ENCODE measurements at places on chromosomes 13 and 19.

- DNase-seq: no peak
These were observed 186.6 kb downstream of the ZNF536 start for GRCh38 chr19:30558793-30559192.

DNA sequence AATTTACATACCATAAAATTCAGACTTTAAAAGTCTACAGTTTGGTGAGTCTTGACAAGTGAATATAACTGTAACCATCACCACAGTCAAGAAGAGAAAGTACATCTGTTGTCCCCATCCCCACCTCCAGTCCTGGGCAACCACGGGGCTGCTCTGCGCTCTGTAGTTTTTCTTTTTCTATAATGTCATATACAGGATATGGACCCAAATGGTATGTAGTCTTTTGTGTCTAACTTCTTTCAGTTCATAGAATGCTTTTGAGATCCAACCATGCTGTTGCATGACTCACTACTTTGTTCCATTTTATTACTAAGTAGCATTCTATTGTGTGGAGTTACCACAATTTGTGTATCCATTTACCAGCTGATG is 103.9 kb downstream of the DOCK9 start:
- no peak for DNase-seq

GRCh38 chr19:15247107-15248014 is 15.1 kb upstream of the EPHX3 start:
- no peak for DNase-seq

DNA sequence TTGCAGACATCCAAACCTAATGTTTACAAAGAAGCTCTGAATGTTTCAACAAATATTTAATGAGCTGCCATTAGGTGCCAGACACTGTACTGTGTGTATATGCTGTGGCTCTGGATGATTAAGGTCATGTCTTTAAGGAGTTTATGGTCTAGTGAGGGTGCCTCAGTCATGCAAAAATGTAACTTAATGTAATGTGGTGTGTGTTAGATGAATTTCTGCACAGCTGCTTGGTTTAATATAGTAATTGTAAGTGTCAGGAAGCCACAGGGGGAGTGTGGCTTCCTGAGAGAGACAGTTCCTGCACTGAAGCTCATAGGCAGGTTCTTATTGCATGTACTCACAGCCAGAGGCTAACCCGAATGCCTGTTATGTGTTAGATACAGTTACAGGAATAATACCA is 43.3 kb downstream of the SPATA13 start:
- no peak for DNase-seq

- DNase-seq: no peak
These were observed 58.7 kb downstream of the ITGBL1 start for GRCh38 chr13:101511161-101511560.

- DNase-seq: no peak
These were observed 116.1 kb upstream of the TSC22D1 start for GRCh38 chr13:44692173-44692713.

DNA sequence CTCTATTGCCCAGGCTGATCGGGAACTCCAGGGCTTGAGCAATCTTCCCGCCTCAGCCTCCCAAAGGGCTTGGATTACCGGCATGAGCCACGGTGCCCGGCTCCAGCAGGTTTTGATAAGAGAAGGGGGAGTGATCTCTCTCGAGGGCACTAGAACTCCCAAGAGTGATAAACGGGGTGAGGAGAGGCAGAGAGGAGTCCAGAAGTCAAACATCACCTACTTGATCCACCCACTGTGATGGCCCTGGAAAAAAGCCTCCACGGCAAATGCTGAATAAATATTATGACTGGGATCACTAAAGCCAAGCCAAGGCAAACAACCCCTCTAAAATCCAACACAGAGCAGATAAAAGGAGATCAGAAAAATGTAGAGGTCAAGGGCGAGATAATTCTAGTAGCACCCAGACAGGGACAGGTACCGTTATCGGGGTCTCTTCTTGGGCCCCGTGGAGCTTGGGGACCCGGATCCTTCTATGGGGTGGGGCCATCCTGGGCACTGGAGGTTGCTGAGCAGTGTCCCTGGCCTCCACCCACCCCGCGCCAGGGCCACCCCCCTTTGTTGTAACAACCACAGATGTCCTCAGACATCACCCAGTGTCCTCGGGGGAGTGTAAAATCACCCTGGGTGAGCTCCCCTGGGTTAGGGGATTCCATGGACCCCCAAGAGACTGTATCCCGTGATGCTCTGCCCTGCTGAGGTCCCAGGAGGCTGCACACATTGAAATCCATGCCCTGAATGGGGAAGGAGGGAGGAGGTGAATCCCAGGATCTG is 3.7 kb upstream of the CREB3L3 start:
- no peak for DNase-seq

GRCh38 chr13:48264058-48264457 is 31.1 kb downstream of the ITM2B start:
- no peak for DNase-seq

DNA sequence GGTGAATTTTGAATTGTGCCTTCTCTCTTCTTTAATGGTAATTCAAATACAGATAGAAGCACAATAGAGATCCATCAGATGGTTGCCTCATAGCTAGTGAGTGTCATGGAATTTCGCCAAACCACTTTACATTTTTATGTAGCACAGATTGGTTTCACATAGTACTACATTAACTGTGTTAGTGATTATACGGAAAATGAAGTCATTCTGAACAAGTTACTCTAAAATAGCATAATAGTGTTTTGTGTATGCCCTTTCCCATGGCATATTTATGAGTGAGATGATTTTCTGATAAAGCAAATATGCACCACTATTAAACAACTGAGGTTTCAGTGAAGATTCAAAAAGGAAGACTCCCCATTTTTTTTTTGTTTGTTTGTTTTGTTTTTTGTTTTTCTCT is 1623.5 kb downstream of the PCDH9 start:
- DNase-seq: no peak

DNA sequence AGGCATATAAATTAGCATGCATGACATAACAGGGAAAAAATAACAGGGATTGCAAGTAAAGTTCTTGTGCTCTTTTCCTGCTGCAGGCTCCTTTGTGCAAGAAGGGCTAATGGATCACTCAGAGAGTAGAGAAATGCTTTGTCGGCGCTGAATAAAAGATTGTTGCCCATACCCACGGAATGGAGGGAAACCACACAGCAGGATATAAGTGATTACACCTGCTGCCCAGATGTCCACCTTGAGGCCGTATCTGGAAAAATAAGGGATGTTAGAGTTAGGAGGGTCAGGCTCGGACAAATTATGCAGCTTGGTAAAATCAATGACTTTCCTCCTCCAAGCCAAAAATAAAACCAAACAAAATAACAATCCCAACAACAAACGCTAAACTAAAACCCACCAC is 322.3 kb downstream of the DCLK1 start:
- no peak for DNase-seq

DNA sequence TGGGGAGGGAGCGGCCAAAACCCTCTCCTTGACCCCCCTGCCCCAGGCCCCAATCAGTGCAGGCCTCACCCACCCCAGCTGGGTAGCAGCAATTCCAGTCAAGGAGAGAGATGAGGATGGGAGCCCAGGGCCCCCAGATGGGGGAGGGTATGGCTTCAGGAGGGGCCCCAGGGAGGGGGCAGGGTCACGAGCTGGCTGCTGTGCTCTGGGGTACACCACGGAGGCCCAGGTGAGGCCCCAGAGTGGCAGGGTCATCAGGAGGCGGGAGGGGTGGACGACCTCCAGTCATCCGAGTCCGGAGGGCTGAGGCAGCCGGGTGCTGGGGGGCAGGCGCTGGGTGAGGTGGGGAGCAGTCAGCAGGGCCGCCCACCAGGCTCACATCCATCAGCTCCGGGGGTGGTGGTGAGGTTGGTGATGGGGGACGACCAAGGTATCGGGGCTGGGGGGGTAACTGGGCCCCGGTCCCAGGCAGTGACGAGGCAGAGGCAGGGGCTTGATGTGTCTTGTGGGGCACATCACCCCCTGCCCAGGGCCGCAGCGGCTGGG is 8.4 kb downstream of the DYRK1B start:
- no peak for DNase-seq

- no peak for DNase-seq
These were observed 640.1 kb upstream of the KLF12 start for GRCh38 chr13:74774264-74774663.

DNA sequence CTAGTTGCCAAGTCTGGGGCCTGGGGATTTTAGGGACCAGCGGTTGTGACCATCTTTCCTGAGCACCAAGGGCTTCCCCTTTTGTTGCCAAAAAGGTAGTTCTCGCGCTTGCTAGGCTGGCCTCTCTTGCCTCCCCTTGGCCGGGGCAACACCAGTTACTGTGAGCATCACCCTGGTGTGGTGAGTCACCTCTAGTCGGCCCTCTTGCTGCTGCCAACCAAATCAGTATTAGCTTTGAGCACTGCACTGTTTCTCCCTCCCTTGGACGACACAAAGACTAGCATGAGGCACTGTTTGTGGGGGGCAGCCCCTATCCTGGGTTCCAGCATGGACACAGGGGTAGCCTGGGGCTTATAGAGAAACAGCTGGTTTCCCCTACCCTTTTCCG is 6.9 kb downstream of the SYDE1 start:
- DNase-seq: no peak

DNA sequence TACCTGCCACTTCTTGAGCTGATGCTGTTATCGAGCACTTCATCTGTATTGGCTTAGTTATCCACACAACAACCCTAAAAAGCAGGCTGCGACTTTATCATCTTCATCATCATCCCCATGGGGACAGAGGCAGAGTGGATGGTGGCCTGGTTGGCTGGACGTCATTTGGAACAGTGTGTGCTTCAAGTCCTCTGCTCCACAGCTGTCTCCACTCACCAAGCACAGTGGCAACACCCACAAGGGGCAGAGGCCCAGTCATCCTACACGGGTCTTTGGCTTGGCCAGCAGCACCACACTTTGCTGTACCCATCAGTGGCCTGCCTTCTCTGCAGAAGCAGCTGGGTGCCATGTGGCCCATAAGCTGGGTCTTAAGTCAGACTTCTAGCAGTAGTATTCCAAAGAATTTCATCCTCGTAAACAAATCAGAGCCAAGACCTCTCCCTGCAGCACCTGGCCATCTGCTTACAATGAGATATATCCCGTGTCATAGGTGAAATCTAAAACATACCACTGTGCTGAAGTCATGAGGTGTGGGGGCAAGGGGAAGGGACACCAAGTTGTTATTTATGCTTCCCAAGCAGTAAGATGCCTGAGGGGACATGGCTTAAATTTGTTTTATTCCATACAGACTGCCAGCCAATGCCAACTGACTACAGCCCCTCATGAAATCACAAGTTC is 47.9 kb upstream of the EPHX3 start:
- no peak for DNase-seq

DNA sequence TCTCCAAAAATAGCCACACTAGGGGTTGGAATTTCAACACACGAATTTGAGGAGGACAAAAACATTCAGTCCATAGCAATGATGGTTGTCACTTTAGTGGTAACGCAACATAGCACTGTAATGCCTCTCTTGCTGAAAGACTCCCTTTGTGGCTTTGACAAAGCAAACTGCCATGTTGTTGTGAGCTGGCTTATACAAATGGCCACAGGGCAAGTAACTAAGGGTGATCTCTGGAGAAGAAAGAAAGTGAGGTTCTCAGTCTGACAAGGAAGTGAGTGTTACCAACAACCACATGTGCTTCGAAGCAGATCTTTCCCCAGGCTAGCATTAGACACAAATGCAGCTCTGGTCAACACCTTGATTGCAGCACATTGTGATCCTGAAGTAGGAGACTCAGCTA is 79.1 kb upstream of the PCDH17 start:
- DNase-seq: no peak

DNA sequence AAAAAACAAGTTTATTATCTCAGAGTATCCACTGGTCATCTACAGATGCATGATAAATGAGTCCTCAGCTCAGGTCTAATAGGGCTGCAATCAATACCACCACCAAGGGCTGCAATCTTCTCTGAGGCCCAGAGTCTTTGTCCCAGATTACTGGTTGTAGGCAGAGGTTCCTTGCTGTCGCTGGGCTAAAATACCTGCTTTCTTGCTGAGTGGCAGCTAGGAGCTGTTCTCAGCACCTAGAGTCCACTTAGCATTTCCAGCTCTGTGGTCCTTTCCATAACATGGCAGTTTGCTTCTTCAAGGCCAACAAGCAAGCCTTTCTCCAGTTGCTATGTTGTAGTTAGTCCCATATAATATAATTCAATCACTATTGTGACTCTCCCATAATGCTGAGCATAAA is 351.3 kb downstream of the SLITRK1 start:
- DNase-seq: no peak

DNA sequence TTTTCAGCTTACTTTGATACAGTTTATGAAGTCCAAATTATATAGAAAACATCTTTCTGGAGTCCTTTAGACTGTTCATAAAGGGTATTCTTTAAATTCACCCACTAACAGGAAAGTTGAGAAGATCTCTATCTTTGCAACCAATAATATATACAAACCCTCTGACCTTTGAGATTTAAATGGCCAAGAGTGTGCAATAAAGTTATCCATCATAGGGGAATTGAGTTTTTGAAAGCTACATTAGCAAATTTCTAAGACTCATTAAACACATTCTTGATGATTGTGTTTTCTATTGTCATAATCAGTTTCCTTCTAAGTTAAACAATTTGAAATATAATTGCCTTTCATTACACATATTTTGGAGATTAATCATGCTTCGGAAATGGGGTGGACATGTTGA is 15.9 kb downstream of the FLT1 start:
- DNase-seq: no peak

- no peak for DNase-seq
These were observed 11.9 kb downstream of the GAS6 start for GRCh38 chr13:113851826-113852535.

DNA sequence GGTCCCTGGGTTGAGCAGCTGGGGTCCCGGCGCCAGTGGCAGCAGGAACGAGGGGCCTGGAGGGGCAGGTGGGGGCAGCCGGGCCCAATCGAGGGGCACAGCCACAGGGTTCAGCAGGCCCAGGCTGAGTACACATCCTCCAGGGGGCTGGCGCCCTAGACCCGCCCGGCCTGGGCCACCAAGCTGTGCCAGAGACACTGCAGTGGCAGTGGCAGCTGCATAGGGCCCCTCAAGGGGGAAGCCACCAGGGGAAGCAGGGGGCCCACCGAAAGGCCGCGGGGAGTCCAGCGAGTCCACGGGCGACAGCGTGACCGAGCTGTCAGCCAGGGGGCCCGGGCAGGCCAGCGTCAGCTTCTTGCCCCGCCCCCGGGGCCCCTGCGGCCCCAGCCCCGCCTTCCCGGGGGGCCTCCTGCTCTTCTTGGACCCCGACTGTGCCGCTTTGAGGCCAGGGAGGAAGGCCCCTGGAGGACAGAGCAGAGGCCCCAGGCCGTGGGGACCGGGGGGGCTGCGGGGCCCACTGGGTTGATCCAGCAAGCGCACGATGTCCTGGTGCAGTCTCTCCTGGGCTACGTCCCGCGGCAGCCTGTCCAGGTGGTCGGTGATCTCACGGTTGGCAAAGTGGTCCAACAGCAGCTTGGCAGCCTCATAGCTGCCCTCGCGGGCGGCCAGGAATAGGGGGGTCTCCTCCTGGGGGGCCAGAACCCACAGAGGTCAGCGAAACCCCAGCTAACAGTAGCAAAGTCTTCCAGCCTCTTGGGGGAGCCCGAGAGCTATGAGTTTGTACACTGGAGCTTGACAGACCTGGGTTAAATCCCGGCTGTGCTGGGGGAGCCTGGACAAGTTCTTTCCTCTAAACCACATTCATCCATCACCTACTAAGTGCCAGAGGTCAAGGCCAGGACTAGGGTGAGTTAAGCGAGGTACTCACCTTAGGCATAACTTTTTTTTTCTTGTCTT is 39.5 kb downstream of the NOTCH3 start:
- no peak for DNase-seq

- DNase-seq: no peak
These were observed at the start of gene AKAP11 for GRCh38 chr13:42272115-42272803. Gene AKAP11 (plus strand): TSS chr13:42272152. CDS start chr13:42286349, 14,197 bp downstream.

All from left forelimb (tissue), 1 donor.